ENCODE measurements at places on chromosomes 1 and 21. TPM values are rescaled to one million over a fixed set of nuclear protein-coding genes. Genes with fewer than 3 reads are reported as not detected.

Gene FAAH
- total RNA-seq: 9.8 TPM

Gene PCP4
- total RNA-seq: 5.5 TPM

Gene CSF3R
- total RNA-seq: 6.4 TPM

Gene URB1
- 11.9 TPM for total RNA-seq

Gene NBPF9
- total RNA-seq: 5.1 TPM

Gene SPRR2F
- not detected for total RNA-seq

Gene DIRAS3
- total RNA-seq: 9.7 TPM

Gene NOS1AP
- 5.0 TPM for total RNA-seq

Gene CFHR3
- total RNA-seq: not detected

Gene BATF3
- total RNA-seq: 1.6 TPM

Gene PTPN7
- total RNA-seq: 0.92 TPM

Gene ZNF691
- 8.0 TPM for total RNA-seq

Gene RGS21
- not detected for total RNA-seq

Gene GPR25
- total RNA-seq: not detected

Gene PAQR6
- 0.32 TPM for total RNA-seq

Gene DPH5
- 36.9 TPM for total RNA-seq

Gene ARHGEF10L
- total RNA-seq: 54.9 TPM
